ENCODE measurements at places on chromosomes 13 and 19.

- DNase-seq: no peak
These were observed 458.1 kb upstream of the ARGLU1 start for GRCh38 chr13:107025991-107026390.

DNA sequence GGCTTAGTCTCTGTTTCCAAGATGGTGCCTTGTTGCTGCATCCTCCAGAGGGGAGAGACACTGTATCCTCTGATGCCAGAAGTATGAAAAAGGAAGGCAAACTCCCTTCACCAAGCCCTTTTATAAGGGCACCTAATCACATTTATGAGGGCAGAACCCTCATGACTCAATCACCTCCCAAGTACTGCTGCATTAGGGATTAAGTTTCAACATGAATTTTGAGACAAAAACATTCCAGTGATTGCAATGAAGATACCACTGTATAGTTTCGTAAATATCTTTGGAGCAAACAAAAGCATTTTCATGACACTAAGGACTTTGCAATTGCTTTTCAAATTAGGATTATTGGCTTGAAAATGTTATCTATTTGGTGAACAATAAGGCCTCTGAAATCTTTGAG lies 63.8 kb downstream of the RNF17 start:
- no peak for DNase-seq

DNA sequence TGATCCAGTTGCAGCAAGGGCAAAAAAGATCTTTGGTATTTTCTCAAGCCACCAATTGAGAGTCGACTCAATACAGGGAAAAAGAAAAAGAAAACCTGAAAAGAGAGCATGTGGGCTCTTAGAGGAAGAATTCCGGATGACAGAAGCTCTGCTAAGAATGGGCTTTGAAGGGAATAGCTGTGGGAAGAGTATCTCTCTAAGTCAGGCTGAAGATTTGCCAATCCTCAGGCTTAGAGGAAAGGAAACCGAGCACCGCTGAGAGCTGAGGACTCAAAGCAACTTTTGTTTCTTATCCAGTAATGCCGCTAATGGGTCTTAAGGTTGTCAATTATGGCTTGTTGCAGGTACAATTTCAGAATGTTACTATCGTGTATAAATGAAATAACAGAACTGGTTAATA lies 166.4 kb downstream of the EFNB2 start:
- DNase-seq: no peak

GRCh38 chr13:81929988-81930387 lies 1589.1 kb upstream of the SPRY2 start:
- no peak for DNase-seq

DNA sequence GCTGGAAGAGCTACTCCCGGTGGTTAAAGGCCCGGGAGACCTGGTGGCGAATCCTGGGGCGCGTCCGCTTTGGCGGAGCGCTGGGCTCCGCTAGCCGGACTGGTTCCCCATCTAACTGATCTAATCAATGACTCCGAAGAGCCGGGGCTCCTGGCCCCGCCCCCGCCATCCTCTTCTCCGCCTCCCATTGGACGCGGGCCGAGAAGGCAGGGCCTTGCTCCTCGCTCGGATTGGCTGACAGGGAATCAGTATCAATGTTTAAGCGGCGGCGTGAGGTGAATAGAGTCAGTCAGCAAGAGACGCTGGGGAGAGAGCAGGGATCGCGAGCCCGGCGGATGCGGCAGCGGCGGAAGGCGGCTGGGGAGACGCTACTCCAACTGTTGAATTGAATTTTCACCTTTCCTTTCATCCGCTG lies 1.7 kb upstream of the PCDH17 start:
- DNase-seq: peak; percentile 53

GRCh38 chr13:106633321-106633720 lies 65.4 kb upstream of the ARGLU1 start:
- no peak for DNase-seq

DNA sequence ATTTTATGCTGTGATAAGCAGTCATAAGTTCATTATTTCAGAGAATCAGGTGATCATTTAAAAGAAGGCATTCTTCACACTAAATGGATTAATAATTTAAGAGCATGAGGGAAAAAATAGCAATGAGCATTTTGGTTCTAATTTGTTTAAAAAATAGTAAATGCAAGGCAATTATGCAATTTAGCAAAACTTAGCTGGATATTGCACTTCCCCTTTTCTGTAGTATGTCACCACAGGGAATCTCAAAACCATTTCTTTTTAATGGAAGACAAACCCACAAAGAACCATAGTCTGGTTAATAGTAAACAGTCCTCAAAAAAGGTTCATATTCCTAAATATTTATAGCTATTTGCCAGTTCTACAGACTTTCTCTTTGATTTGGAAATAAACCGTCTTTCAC lies 30.2 kb downstream of the COG6 start:
- DNase-seq: no peak

DNA sequence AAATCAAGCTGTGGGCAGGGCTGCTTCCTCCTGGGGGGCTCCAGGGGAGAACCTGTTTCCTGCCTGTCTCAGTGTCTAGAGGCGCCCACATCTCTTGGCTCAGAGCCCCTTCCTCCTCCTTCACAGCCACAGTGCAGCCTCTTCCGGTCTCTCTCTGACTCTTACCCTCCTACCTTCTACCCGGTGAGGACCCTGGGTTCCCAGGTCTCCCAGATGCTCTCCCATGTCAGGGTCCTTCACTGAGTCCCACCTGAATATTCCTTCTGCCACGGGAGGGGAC lies 153.1 kb downstream of the KDM4B start:
- no peak for DNase-seq

DNA sequence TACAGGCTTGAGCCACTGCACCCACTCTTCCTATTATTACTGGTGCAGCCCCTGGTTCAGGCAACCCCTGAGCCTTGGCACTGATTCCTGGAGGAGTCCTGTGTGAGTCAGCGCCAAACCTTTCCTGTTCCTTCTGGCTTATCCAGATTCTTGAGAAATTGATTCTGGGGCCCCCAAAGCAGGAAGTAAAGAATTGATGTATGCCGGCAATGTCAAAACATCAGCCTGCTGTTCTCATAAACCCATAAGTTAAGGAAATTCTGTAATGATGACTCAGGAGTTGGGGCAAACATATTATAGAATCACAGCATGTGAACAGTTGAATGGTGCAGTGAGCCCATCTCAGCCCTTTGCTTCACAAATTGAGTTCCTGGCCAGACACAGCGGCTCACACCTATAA lies 1.4 kb upstream of the OR7G3 start:
- DNase-seq: no peak

DNA sequence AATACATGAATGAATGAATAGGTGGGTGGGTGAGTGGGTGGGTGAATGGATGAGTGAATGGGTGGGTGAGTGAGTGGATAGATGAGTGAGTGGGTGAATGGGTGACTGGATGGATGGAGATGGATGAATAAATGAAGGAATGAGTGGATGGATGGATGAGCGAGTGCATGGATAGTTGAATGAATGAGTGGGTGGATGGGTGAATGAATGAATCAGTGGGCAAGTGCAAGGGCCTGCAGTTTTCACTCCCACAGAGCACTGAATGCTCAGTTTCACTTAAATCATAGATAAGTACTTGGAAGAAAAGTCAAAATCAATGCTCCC lies 12.4 kb downstream of the GAS6 start:
- no peak for DNase-seq

GRCh38 chr13:46516599-46517338 lies 36.2 kb upstream of the LRCH1 start:
- DNase-seq: peak; percentile 35

DNA sequence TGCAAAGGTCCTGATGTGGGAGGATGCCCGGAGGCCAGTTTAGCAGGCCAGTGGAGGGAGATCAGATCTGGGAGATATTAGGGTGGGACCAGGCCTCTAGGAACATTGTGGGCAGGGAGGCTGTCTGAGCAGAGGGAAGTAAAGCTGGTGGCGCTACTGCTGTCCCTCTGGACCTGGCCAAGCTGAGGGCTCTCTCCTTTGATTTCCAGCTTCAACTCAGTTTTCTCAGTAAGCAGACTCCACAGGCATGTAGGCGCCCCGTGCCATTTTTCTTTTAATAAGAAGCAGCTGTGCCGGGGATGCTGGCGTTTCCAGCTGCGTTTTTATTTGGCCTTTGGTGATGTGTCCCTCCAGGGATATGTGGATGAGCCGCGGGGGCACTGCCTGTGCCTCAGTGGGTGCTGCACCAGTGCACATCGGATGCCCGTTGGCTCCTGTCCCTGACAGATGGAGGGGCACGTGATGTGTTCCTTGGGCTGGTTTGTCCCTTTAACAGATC lies 6.7 kb downstream of the DNM2 start:
- no peak for DNase-seq

- DNase-seq: no peak
These were observed 31.3 kb downstream of the TEX26 start for GRCh38 chr13:30963791-30964190.

- no peak for DNase-seq
These were observed 74.0 kb upstream of the KCTD15 start for GRCh38 chr19:33722456-33723239.

DNA sequence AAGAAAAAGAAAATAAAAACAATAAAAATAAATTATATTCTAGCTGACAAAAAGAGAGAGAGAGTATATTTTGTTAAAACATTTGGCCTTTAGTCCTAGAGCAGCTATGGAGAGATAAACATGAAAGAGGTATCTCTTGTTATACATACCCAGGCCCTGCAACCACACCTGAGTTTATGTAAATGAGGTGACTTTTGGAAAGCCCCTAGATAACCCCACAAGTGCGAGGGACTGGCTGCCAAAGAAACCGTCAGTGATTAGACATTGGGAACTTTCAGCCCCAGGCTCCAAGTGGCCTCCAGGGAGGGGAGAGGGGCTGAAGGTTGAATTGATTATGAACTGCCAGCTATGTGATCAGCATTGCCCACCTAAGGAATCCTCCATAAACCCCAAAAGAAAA lies 2.1 kb upstream of the NLRP7 start:
- no peak for DNase-seq

GRCh38 chr13:91247768-91248167 lies 99.7 kb upstream of the MIR17HG start:
- DNase-seq: no peak

DNA sequence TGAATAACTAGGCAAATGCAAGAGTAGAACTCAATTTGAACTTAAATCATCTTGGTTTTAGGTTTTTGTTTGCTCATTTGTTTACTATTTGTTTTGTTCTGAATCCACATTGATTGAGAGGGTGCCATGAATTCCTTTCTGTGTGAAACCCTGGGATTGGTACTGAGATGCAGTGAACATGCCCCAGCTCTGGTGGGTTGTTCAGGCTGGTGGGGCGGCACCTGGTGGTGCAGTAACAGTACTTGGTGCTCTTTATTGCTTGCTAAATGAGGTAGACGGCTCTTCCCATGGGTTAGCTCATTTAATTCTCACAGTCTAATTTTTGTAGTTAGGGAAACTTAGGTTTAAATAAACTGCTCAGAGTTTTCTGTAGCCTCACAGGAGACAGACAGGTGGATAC lies 48.4 kb downstream of the WASF3 start:
- no peak for DNase-seq

GRCh38 chr13:75724752-75725517 lies 88.8 kb downstream of the LMO7 start:
- no peak for DNase-seq

DNA sequence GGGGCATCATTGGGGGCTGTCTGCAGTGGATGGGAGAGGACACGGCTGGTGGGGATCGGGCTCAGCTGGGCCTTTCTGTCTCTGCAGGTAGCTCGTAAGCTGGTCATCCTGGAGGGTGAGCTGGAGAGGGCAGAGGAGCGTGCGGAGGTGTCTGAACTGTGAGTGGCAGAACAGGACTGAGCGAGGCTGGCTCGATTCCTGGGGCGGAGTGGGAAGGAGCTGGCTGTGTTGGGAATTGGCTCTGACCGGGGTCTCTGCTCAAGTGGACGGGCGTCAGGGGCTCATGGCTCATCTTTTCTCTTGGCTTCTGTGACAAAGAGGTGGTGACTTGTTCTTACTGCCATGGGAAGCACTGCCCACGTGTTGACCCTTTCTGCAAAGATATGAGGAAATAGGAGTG lies 11.6 kb downstream of the TPM4 start:
- DNase-seq: no peak

DNA sequence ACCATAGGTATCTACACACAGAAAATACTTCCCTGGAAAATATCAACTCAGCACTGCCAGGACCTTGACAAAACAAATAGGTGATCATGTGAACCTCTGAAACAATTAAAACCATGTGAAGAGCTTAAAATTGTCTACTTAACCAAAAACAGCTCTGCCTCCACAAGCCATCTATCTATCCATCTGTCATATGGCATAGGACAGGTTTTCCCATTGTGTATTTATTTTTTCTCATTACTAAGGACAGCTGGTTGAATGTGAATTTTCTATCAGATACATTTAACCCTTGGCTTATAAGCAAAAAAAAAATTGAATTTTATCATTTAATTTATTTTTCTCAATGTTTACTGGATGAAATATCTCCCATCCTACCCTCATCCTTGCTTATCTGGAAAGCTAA lies 279.5 kb downstream of the PCDH9 start:
- DNase-seq: no peak

Measured in DMS79 (cell line).